Activated naive CD8-positive, alpha-beta T cell treated with anti-CD3 and anti-CD28 coated beads, Interleukin-2, amount 50 U/mL, for 24 hours (primary cell): ENCODE measurements at places on chromosomes 2 and 18.

DNA sequence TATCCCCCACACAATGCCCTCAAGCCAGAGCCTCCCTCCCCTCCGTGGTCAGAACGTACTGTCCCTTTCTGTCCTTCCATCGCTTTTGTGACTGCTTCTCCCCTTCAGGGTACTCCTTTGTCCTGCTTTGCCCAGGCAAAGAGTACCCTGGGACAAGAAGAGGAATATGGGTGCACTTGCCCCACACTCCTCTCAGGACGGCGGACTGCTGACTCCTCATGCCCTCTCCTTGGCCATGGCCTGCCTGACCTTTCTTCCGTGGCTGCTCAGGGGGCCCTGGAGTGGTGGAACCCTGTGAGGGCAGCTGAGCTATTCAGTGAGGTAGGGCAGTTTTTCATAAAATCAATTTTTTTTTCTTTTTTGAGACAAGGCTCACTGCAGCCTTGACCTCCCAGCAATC, 18.7 kb downstream of the C2orf74 start:
- no peak for DNase-seq

- no peak for DNase-seq
Observed at GRCh38 chr18:65235966-65236624, 514.7 kb upstream of the CDH7 start.

DNA sequence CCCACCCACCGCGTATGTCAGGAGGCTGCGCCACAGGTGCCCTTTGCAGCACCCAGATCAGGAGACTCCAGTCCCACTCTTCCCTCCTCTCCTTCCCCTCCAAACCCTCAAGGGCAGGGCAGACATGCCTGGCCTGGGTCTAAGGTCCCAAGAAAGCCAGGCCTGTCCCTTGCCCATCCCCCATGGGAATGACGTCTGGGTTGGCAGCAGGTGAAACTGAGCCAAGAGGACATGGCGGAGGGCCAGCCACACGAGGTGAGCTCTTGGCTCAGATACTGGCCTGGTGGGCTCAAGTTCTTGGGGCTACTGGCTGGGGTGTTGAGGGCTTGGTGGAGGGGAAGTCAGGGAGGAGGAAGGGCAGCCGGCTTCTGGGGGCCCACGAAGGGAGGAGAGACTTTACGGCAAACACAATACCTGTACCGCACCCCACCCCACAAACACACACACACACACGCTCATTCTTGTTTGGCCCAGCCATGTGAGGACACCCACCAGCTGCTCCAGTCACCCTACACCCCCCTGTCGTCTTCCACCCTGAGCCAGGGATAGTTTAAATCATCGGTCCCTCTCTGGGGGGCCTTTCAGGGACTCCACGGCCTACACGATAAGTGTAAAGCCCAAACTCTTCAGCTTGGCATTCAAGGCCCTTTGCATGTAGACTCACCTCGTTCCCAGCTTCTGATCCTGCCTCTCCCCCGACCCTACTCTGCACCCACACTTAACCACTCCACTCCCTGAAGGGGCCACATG, 24.1 kb upstream of the TNS1 start:
- no peak for DNase-seq

- DNase-seq = no peak
Observed at GRCh38 chr18:515156-515815, 14.8 kb upstream of the COLEC12 start.

- no peak for DNase-seq
Observed at GRCh38 chr2:56450047-56450446, 266.3 kb downstream of the CCDC85A start.

DNA sequence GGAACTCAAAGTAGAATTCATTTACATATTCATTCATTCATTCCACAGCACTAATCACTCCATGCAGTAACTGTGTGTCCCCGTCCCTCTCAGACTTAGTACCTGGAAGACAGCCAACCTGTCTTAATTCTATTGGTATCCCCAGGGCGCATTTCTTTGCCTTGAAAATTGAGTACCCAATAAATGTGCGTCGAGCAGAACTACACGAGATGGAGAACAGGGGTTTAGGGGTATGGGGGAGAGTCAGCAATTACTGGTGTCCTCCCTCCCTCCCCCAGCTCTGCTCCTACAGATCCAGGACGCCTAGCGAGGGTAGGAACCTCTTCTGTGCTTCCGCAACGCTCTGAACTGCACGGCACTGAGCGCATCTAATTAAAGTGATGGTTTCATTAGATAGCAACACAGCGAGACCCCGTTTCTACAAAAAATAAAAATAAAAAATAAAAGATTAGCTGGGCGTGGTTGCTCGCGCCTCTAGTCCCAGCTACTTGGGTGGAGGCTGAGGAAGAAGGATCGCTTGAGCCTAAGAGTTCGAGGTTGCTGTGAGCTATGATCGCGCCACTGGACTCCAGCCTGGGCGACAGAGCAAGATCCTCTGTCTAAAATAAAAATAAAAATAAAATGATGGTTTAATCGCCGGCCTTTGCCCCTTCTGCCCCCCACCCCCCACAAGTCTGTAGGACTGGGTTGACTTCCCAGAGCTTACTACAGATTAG, 614 bp upstream of the FKBP1B start:
- peak; percentile 7 for DNase-seq
